Foreskin fibroblast (primary cell): ENCODE measurements at places on chromosomes 1 and 21.

DNA sequence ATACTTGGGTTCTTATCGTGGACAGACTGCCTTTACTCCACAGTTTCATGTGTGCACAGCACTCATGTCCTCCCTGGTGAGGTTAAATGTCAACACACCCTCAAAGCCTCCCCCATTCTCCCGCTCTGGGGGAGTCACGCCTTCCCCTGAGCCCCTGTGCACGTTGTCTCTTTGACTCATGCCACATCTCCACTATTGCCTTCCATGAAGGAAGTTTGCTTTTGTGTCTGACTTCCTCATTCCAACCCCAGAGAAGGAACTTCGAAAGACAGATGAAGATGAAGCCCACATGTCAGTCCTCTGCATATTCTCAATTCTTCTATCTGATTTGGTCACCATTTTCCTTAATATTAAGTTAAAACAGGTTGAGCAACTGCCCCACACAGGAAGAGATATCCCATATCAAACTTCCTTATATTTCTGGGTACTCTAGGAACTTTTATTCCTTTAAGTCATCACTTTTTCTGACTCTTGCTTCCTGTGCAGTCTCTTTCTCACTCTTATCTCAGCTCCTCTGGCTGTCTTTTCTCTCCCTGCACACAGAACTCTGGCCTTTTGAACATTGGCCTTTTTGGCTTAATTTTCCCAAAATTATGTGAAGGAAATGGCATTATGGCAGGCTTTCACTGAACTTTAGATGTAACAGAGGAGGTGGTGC, 41.5 kb downstream of the C4BPA start:
- DNase-seq: no peak

DNA sequence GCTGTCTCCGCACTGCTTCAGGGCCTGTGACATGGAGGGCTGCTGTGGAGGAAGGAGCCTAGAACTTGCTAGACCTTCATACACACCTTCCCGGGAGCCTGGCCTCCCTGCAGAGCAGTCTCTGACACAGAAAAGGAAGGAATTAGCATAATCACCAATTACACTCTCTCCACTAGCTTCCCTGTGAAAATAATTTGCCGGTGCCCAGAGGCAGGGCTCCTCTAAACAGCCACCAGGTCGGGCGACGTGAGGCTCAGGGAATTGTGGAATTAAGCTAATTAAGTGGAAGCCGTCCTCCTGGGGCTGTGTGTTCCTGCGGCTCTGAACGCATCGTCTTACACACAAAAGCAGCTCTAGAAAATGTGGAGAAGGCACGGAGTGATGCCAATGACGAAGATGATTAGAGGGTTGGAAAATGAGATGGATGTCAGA, 82.6 kb downstream of the NENF start:
- DNase-seq: no peak

DNA sequence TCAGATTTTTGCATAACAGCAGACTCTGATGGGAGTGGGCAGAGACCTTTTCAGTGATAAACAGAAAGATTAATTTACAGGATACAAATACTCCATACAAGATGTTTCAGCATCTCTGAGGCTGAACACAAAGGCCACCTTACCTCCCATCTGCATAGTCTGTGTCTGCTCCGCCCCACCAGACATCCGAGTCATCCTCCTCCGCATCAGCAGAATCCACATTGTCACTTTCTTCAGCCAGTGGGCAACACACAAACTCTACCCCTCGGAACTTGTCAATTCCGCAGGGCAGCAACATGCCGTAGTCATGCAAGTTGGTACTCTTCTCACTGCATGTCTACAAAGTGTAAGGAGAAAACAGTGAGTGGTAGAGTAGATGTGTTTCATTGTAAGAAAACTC, 119.7 kb downstream of the APP start:
- no peak for DNase-seq

GRCh38 chr21:38379147-38379546, 119.1 kb downstream of the ERG start:
- DNase-seq: no peak

GRCh38 chr1:974687-975328, 7.1 kb downstream of the PERM1 start:
- no peak for DNase-seq

- DNase-seq: no peak
Measured at GRCh38 chr1:111236379-111236778, 8.9 kb downstream of the CHI3L2 start.

GRCh38 chr1:91569411-91570119, 68.9 kb downstream of the CDC7 start:
- peak; percentile 99 for DNase-seq

GRCh38 chr1:41413748-41414281, 52.6 kb downstream of the FOXO6 start:
- no peak for DNase-seq

- peak; percentile 85 for DNase-seq
Measured at GRCh38 chr1:221335161-221336101, 406.5 kb downstream of the DUSP10 start.

DNA sequence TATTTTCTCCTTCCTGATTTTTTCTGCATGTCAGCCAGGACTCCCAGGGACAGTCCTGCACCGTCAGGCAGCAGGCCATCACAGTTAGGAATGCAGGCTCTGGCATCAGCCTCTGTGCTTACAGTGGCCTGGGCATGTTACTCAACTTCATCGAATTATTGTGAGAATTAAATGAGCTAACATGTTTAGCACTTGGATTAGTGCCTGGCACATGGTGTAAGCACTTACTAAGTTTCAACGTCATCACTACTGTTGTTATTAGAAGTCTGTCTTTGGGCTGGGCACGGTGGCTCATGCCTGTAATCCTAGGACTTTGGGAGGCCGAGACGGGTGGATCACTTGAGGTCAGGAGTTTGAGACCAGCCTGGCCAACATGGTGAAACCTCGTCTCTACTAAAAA, 45.1 kb downstream of the SCCPDH start:
- peak; percentile 96 for DNase-seq

DNA sequence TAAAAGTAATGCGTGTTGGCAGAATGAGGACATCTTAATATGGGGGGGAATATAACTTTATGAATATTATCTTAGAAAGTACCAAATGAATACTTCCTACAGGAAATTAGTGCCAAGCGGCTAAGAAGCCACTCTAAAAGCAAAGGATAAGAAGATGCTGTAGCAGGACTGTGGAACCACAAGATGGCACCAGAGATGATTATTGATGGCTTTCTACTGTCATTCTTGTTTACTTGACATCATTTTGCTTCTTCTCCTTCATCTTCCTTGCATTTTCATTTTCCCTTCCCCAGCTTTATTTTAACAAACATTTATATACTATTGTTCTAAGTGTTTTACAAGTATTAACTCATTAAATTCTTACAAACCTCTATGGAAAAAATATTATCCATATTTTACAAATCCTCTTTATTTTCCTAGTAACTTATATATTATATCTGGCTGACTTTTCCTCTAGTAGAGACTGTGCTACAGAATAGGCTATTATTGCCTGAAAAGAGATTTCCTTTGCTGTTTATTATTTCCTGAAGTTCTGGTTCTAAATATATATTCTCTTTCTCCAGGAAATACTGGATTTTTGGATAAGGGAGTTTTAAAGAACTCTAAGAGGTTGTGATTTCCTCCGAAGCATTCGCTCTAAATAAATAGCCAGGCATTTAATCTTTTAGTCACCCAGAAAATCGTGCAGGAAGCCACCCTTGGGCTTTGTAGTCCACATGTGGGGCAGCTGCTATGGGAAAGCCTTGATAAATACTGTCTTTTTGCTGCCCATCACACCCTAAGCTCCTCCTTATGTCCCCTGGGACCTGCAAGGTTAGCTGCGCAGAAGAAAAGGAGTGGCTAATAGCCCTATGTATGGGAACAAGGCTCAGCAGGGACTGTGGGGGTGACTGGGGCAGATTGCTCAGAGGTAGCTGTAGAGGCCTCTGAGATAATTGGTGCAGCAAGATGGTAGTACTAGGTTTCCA, 69.8 kb downstream of the TPR start:
- DNase-seq: peak; percentile 61

DNA sequence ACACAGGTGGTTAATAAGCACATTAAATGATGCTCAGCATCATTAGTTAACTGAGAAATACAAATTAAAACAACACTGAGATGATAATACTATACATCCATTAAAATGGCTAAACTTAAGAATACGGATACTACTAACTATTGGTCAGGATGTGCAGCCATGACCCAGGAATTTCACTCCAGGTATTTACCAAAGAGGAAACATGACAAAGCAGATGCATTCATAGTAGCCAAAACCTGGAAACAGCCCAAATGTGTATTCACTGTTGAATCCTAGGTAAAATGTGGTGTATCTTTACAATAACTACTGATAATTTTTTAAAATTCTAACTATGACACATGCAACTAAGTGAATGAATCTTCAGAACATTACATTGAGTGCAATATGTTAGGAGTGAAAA, 73.0 kb downstream of the PTPRC start:
- DNase-seq: no peak

DNA sequence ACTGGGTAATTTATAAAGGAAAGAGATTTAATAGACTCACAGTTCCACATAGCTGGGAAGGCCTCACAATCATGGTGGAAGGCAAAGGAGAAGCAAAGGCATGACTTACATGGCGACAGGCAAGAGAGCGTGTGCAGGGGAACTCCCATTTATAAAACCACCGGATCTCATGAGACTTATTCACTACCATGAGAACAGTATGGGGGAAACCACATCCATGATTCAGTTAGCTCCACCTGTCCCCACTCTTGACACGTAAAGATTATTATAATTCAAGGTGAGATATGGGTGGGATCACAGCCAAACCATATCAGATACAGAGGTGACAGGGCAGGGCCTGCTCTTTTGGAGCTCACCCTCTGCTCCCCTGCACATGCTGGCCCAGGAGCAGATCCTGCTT, 31.4 kb upstream of the TMEM61 start:
- no peak for DNase-seq

GRCh38 chr1:112344754-112345423, 51.1 kb upstream of the CTTNBP2NL start:
- no peak for DNase-seq

- no peak for DNase-seq
Measured at GRCh38 chr1:114530224-114530623, 19.2 kb upstream of the TRIM33 start.

DNA sequence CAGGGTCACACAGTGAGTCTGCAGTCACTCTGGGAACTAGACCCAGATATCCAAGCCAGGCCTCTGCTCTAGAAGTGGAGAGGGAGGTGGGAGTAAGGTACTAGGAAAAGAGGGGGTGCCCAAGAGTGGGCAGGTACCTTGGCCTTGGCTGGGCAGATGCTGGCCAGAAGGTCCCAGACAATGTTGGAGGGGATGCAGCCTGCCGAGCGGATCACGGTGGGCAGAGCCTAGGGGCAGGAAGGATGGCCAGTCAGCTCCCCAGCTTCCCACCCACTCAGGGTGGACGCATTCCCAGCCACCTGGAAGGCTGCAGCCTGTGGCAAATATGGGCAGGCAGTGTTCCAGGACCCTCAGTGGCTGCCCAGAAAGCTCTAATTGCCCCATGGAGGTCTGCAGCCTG, 23.3 kb downstream of the SPOCD1 start:
- DNase-seq: no peak

GRCh38 chr1:205792481-205792881, 17.2 kb upstream of the RAB29 start:
- DNase-seq: no peak

DNA sequence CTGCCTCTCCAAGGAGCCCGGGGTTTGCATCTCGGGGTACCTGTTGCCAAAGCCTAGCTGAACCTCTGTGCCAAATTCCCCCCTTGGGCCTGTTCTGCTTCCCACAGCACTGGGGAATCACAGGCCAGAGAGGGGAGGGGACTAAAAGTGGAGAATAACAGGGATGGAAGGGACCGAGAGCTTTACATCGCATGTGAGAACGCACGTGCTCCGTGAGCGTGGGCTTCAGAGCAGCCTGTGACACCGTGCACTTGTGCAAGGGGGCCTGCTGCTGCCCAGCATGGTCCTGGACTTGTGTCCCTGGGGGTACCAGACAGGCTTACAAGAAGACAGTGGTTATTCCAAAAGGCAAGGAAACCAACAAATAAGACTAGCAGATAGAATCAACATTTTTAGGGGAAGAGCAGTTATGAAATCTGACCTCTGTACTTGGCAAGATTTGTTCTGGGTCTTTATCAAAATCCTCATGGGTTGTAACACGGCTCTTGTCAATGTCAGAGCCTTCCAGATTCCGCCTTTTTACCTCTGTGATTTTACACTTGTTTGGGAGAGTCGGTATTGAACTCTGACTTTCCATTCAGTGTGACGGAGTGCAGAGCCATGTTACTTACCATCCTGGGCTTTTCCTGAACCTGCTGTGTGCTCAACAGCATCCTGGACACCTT, 36.2 kb upstream of the TNFRSF1B start:
- no peak for DNase-seq

- no peak for DNase-seq
Measured at GRCh38 chr1:20343149-20343937, 52.7 kb downstream of the VWA5B1 start.

DNA sequence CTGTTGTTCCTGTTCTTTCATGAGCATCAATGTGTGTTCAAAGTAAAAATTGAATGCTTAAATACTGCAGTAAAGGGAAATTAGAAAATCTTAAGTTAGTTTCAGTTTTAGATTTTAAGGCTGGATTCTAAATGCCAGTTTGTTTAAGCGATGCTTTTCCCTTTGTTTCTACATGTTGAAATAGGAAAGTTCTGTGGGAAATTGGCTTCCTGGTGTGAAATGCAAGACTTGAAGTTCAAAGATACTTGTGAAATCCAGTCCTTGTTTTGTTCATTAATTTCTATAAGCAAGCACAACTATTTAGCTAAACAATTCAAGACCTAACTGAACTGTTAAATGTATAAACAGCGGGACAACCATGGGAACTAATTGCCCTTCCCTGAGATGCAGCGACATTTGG, 149.1 kb downstream of the LYPLAL1 start:
- peak; percentile 29 for DNase-seq

DNA sequence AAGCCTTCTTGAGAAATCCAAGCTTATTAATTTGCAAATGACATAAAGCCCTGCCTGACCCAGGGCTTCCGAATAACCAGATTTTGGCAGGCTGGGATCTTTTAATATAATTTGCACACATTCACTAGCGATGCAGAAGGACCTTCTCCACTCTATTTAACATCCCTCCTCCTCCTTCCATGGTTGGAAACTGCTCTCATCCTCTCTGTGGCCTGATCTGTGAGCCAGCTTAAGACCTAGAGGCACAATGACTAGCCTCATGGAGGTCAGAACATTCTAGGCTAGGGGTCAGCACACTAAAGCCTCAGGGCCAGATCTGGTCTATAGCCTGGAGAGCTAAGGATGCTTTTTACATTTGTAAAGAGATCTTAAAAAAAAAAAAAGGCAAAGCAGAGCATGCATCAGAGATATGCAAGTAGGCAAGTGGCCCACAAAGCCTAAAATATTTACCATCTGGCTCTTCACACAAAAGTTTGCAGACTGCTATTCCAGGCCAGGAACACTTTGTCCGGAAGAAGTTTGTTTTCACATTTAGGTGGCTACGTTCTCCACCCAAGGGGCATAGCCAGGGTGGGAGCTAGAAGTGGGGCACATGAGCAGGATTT, 138.2 kb upstream of the HMGB4 start:
- DNase-seq: no peak

GRCh38 chr21:25453524-25453923, 153.8 kb downstream of the MRPL39 start:
- DNase-seq: peak; percentile 4

GRCh38 chr21:43877936-43878575, 13.0 kb downstream of the AGPAT3 start:
- DNase-seq: no peak
